Activated naive CD4-positive, alpha-beta T cell (primary cell): ENCODE measurements at places on chromosomes 1 and 21.

DNA sequence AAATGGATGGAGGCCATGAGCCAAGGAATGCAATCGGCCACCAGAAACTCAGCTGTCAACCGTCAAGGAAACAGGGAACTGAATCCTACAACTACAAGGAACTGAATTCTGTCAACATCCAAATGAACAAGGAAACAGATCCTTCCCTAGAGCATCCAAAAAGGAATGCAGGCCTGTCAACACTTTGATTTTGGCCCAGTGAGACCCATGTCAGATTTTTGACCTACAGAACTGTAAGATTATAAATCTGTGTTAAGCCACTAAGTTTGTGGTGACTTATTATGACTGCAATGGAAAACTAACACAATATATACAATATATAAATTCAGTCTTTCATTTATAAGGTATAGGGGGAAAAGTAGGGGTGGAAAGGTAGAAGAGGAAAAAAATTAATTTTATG is 55.3 kb downstream of the SHCBP1L start:
- DNase-seq, result no peak

- DNase-seq, result no peak
Observed at GRCh38 chr1:229893762-229894444, 173.1 kb upstream of the GALNT2 start.

DNA sequence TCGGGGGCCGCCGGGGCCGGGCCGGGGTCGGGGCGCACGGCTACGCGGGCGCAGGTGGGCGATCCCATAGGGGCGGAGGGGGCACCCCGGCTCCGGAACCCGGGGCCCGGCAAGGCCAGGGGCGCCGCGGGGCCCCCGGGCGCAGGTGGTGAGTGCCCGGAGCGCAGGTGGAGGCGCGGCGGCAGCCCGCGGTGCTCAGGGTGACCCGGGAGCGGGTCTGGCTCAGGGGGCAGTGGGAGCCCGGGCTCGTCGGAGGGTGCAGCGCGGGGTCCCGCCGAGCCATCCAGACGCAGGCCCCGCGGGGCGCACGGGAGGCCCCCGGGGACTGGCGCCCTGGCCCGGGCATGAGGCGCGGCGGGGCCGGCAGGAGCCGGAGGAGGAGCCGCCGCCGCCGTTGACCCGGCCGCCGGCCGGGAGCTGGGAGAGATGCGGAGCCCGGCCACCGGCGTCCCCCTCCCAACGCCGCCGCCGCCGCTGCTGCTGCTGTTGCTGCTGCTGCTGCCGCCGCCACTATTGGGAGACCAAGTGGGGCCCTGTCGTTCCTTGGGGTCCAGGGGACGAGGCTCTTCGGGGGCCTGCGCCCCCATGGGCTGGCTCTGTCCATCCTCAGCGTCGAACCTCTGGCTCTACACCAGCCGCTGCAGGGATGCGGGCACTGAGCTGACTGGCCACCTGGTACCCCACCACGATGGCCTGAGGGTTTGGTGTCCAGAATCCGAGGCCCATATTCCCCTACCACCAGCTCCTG is 489 bp downstream of the CELSR2 start:
- DNase-seq, result no peak

GRCh38 chr1:93346421-93346993 is 800 bp downstream of the DR1 start:
- DNase-seq, result peak; percentile 14

DNA sequence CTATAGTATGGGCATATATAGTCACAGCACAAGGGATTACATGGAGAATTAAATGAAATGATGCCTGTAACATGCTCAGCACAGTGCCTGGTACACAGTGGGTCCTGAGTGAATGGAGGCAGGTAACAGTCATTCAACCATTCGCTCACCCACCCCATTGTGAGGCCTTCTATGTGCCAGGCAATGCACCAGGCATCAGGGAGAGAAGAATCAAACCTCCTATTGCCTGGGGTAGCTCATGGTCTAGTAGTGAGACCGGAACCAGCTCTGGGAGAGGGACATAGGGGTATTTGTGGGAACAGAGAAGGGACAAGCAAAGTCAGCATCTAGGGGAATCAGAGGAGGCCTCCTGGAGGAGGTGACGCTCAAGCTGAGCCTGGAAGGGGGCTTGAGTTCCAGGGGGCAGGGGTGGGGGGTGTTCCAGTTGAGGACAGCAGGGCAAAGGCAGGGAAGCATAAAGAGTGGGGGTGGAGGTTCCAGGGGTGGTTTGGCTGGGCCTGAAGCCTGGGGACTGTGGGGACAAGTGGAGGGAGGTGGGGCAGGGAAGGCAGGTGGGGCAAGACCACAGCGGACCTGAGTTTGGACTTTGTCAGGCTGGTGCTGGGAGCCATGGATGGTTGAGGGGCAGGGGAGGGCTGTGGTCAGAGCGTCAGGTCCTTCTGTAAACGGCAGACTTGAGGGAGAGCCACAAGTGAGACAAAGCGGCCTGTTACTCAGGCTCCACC is 591.6 kb downstream of the PTPRU start:
- DNase-seq, result no peak

DNA sequence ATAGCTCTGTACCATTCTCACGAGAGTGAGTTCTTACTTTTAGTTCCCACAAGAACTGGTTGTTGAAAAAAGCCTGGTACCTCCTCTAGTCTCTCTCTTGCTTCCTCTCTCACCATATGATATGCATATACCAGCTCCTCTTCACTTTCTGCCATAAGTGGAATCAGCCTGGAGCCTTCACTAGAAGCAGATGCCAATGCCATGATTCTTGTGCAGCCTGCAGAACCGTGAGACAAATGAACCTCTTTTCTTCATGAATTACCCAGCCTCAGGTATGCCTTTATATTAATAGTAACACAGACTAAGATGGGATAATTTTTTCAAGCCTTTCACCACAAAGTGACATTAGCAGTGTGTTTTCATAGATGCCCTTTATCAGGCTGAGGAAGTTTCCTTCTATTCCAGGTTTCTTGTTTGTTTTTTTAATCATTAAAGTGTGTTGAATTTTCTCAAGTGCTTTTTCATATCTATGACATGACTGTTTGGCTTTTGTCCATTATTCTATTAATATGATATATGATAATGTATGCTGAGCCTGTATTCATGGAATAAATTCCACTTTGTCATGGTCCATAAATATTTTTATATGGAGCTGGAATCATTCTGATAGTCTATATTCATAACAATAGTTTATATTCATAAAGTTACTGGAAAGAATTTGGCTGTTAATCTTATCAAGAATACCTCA is 40.7 kb upstream of the C1orf185 start:
- no peak for DNase-seq

DNA sequence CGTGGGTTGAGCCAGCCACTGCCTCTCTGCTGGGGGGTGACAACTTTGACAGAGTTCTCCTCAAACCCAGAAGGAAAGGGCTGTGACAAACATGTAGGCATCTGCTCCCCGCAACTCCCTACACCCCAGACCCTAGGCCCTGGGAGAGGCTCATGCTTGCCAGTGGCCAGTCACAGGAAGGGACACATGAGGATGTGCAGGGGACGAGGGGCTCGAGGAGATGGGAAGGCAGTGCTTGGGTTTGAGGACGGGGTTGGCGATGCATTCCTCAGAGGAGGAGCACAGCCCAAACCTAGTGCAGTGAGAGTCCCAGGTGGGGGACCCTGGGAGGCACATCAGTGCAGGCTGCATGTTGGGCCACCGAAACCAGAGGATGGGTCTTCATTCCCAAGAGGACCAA is 62.1 kb downstream of the STUM start:
- no peak for DNase-seq

DNA sequence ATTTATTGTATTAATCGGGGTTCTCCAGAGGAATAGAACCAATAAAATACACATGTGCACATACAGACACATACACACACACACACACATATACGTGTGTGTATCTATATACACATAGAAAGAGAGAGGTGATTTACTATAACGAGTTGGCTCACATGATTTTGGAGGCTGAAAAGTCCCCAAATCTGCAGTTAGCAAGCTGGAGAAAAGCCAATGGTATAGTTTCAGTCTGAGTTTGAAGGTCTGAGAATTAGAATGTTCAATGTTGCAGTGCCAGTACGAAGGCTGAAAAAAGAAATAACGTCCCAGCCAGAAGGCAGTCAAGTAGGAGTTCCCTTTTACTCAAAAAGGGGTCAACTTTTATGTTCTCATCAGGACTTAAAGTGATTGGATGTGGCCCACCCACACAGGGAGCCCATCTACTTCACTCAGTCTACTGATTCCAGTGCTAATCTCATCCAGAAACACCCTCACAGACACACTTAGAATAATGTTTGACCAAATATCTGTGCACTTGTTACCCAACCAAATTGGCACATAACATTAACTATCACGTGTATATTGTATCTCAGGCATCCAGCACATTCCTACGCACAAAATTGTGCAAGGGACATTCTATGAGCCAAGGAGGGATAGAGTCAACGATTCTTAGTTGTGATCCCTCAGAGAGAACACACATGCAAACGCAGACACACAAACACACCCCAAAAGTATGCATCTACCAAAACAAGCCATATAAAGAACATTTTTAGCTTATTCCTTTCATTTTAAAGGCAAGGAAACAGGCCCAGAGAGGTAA is 195.5 kb upstream of the DUSP10 start:
- DNase-seq, result no peak

DNA sequence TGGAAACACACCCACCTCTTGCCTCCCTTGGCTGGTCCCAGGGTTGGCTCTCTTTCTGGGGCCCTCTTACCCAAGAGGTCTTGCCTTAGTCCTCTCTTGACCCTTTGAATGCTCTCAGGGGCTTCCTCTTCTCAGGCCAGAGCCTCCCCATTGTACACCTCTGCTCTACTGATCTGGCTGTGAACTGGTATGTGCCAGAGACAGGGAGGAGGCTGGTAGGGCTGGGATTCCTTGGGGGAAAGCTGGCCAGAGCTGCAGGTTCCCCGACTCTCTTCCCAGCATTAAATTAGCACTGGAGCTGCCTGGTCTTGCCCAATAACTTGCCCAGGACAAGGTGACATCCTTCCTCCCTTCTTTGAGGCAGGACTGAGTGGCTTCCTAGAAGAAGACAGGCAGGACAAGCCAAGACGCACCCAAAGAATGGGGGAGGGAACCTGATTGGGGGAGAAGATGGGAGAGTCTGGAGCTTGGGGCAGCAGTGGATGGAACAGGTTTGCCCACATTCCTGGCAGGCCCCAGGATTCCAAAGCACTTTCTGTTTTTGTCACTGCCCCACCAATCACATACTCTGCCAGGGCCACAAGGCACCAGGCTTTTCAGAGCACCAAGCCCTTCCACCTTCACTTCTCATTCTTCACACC is 37.2 kb upstream of the CITED4 start:
- DNase-seq, result no peak

- no peak for DNase-seq
Observed at GRCh38 chr1:162133566-162133965, 64.1 kb downstream of the NOS1AP start.

DNA sequence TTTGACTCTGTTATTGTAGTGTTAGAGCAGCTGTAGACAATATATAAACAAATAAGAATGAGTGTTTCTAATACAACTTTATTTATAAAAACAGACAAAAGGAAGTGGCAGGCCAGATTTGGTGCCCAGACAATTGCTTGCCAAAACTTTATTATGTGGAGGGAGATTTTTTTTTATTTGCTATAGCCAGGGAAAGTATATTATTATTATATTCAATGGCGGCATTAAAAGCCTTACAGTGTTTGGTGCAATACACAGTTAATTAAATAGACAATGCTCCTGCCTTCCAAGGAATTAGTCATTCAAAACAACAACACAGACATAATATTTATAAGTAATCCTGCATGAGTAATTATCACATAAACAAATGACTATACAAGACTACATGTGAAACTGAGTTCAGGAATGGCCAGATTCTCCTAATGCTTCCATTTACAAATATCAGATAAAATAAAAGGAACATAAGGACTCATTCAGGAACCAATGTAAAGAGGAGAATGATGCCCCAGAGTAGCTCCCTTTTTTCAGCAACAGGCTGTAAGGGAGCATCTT is 10.6 kb upstream of the RC3H1 start:
- no peak for DNase-seq

DNA sequence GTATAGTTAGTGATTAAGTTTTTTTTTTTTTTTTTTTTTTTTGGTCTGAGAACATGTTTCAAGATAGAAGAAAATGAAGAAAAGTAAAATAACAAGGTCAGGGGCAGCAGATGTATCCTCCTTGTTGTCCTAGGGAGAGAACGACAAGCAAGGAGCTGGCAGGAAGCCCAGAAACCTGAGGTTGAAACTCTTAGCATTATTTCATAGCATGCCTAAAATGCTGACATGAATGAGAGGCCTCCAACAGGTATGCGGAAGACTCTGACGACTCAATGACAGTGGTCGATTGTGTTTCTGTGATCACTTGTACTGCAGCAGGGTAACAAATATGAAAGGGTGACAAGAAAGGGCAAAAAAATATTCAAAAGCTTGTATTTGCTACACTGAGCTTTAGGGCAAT is 415.9 kb downstream of the PLA2G4A start:
- DNase-seq, result no peak

DNA sequence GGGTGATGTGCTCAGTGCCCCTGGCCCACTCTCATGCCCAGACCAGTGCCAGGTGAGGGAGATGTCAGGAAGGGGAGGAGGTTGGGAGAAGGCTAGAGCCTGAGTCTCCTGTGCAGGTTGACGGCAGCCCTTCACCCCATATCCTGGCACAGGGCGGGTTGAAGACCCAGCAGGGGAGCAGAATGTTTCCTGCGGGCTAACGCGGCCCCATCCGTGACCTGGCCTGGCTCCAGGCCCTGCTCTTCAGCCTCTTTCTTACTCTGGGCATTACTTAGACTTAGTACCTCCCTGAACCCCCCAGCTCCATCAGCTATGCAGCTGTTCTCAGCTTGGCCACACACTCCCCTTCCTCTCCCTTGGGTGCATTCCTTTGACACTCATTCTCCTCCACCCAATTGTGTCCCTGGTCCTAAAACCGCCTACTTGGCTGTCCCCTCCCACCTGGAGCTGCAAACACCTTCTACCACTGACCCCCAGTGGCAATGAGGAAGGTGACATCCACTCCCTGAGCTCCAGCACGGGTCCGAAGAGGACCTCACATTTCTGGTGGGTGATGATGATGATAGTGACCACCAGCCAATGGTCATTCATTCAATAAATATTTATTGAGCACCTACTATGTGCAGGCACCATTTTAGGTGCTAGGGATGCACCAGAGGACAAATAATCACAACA is 179.0 kb downstream of the PTPRU start:
- DNase-seq, result no peak

GRCh38 chr21:15064576-15065391 is at the start of gene NRIP1:
Gene NRIP1 (minus strand): TSS chr21:15065000. CDS start chr21:14968192, 96,808 bp downstream.
- peak; percentile 60 for DNase-seq

- no peak for DNase-seq
Observed at GRCh38 chr1:82395440-82395839, 594.7 kb downstream of the ADGRL2 start.
